Natural killer cell treated with Interleukin-12 subunit alpha and Interleukin-12 subunit beta and Interleukin-15 and Interleukin-18, amount 100 ng/mL, for 72 hours (primary cell): ENCODE measurements at places on chromosomes 6 and 20. TPM values are rescaled to one million over a fixed set of nuclear protein-coding genes. Genes with fewer than 3 reads are reported as not detected.

- DNase-seq: no peak
These were observed 95.5 kb upstream of the TRAF3IP2 start for GRCh38 chr6:111701146-111701545.

GRCh38 chr20:31505903-31506302, 8.3 kb upstream of the HM13 start:
- DNase-seq: no peak

GRCh38 chr20:24605937-24606455, 136.6 kb downstream of the SYNDIG1 start:
- DNase-seq: no peak

DNA sequence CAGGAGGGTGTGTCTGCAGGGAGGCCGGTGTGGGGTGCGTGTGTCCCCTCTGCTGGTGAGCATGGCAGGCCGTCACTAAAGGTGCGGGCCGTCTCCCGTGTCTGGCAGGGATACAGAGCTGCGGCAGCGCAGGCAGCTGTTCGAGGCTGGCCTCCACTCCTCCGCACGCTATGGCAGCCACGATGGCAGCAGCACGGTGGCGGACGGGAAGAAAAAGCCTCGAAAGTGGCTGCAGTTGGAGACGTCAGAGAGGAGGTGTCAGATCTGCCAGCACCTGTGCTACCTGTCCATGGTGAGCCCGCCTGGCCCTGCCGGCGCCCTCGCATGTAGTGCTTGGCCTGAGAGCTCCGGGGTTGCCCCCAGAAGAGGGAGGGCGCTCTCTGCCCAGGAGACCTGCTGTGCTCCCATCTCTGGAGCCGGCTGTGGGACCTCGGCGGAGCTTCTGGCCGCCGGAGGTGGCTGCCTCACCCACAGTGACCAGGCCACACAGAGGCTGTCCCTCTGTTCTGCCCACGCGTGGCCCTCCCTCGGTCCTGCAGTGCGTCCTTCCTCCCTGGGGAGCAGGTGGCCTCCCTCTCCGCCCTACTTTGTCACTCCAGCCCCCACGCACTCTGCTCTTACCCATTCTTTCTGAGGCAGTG, 149.6 kb downstream of the DTNBP1 start:
- no peak for DNase-seq

DNA sequence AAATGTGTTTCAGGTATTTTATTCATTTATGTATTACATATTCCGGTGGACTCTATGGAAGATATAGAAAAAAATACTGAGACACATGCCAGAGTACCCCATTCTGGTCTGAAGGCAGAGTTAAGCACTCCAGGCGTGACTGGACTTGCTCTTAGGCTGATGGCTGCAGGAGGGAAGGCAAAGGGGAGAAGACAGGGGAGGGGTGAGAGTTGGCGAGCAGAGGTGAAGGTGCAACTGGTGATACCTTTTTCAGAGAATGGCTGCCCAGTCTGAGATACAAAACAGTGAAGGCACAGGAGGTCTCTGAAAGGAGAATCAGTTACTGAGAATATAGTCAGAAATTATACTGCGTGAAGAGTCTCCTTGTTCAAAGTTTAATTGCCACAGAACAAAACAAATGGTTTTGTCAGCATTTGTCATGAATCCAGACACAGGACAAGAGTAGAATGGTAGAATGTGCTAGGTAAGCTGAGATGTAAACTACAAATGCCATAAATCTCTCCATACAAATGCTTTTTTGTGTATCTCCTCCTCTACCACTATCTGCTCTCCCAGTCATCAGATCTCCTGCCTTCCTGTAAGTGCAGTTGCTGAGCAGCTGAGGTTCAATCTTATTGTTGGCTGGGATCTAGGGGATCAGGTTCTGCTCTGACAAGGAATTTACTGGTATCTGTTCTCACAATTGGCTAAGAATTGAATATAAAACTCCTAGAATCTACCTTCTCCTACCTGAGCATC, 104.2 kb upstream of the DST start:
- no peak for DNase-seq

- DNase-seq: no peak
These were observed 81.6 kb downstream of the C6orf118 start for GRCh38 chr6:165227644-165228329.

DNA sequence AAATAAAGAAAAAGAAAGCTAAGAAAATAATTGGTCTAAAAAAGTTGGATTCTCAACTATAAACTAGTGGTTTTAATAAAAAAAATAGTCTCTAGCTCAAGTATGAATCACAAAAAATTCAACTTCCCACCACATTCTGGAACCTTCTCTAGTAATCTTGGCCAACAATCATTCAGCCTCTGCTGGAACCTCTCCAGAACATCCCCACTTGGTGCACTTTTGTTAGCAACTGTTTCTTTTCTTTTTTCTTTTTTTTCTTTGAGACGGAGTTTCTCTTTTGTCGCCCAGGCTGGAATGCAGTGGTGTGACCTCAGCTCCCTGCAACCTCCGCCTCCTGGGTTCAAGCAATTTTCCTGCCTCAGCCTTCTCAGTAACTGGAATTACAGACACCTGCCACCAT, 35.7 kb downstream of the TXLNB start:
- DNase-seq: no peak

DNA sequence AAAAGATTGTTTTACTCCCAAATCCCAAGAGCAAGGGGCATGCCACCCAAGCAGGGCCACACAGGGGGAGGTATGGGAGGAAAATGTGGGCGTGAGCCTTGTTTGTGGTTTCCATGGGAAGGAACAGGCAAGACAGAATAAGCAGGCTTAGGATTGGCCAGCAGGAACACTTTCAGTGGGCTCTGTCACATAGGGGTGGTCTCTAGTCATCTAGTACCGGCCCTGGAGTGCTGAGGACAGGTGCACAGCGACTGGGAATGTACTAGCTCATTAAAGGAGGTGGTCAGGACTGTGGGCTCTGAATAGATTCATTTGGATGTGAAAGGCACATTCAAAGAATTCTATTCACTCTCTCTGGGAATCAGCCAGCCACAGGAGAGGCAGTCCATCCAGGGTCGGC, 175.6 kb downstream of the TBC1D7 start:
- DNase-seq: no peak

Gene PSORS1C1
- total RNA-seq: not detected

Gene CTCFL
- total RNA-seq: not detected

Gene AVP
- not detected for total RNA-seq

Gene KIAA0408
- 0.67 TPM for total RNA-seq

Gene WFDC12
- not detected for total RNA-seq

Gene TRERF1
- total RNA-seq: 33.2 TPM

Gene TGM3
- total RNA-seq: not detected

Gene PRICKLE4
- not detected for total RNA-seq
